Fibroblast of mammary gland (primary cell): ENCODE measurements at places on chromosomes 13 and 19.

GRCh38 chr13:45238945-45239795 is 38.3 kb upstream of the KCTD4 start:
- peak; percentile 74 for DNase-seq

DNA sequence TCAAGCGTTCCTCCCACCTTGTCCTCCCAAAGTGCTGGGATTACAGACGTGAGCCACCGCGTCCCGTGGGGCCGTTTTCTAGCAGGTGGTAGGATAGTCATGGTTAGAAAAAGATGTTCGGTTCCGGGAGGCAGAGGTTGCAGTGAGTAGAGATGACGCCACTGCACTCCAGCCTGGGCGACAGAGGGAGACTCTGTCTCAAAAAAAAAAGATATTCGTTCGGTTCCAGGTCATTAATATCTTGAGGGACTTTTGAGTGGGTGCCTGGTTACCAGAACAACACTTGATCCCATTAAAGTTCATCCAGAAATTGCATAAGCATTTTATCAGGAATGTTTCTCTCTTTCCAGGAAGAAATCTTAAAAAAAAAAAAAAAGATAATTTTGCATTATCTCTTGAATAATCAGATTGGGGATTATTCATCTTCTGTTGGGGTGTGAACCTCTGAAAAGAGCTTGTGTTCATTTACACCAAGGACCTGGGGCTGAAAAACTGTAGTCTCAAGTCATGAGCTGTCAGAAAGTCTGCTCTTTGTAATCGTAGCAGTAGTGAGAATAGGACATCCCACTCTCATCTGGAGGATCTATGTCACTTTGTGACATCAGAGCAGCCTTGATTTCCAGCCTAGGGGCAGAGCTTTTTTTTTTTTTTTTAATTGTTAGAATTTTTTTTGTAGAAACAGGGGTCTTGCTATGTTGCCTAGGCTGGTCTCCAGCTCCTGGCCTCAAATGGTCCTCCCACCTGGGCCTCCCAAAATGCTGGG is 1.0 kb upstream of the ETHE1 start:
- DNase-seq, result peak; percentile 44

DNA sequence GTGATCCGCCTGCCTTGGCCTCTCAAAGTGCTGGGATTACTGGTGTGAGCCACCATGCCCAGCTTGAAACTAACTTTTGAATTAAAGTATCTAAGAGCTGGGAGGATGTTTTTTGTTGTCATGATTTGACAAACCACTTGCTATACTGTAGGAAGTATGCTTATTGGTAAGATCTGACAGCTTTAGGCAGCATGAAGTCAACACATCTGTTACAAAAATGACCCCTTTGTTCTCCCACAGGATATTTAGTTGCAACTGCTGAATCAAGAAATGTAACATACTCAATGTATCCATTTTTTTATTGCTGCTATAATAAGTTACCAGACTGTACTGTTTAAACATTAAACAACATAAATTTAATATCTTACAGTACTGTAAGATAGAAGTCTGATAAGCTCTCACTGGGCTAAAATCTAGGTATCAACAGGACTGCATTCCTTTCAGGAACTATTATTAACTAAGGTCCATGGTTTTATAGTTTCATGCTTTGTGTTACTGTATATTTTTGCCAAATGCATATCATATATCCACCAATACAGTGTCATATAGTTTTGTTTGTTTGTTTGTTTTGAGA is 22.8 kb upstream of the LRP3 start:
- DNase-seq, result no peak

DNA sequence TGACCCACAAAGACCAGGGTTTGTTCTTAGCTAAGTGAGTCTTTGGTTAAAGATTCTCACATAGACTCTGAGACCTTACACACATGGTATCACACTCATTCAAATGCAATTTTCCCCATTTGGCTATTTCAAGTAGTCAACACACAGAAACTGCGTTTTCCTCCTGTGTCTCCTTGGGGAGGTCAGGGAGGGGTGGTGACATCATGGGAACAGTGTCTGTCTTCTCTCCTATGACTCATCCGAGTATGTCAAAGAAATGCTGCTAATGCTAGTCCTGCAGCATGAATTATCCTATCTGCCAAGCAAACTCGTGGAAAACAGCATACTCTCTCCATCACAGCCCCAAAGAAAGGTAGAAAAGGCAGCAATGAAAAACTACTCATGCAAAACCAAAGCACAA is 100.2 kb downstream of the ENOX1 start:
- DNase-seq, result peak; percentile 98

DNA sequence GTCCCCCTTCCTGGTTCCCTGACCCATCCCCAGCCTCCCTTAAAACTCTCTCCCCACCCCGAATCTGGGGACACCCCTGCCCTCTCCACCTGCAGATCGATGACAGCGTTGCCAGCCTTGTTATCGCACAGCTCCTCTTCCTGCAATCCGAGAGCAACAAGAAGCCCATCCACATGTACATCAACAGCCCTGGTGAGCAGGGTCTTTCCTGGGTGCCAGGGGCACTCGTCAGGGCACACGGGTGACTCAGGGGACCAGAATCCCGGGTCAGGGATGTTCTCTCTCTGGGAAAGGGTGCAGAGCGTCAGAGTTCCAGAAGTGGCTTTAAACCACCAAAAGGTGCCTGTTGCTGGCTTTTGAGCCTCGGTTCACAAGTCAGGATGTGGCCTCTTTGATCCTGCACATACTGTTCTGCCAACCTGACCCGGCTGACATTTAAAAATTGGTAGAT is 1.0 kb downstream of the CLPP start:
- DNase-seq, result peak; percentile 14

GRCh38 chr19:17680230-17680722 is 7.9 kb downstream of the UNC13A start:
- peak; percentile 33 for DNase-seq

GRCh38 chr19:49808711-49809159 is 4.4 kb downstream of the FUZ start:
- DNase-seq, result peak; percentile 71

- no peak for DNase-seq
Observed at GRCh38 chr19:57068921-57069697, 50.7 kb upstream of the USP29 start.

- DNase-seq, result no peak
Observed at GRCh38 chr19:29029268-29029958, 183.5 kb downstream of the UQCRFS1 start.

DNA sequence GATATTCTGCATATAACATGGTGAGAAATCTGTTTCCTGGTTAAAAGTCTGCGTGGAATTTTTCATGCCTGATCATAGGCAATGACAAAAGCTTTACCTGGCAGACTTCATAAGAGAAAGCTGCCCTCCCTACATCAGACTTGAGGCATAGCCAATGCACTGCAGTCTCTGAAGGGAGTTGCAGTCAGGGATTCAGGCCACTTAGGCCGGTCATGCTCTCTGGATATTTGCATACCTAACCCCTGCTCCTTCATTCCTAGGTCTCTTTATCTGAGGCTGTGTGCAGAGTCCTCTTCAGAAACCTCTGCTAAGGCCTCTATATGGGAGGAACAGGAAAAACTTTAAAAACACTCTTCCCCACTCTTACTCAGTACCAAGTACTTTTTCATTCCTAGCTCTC is 287.4 kb downstream of the PCDH17 start:
- no peak for DNase-seq

DNA sequence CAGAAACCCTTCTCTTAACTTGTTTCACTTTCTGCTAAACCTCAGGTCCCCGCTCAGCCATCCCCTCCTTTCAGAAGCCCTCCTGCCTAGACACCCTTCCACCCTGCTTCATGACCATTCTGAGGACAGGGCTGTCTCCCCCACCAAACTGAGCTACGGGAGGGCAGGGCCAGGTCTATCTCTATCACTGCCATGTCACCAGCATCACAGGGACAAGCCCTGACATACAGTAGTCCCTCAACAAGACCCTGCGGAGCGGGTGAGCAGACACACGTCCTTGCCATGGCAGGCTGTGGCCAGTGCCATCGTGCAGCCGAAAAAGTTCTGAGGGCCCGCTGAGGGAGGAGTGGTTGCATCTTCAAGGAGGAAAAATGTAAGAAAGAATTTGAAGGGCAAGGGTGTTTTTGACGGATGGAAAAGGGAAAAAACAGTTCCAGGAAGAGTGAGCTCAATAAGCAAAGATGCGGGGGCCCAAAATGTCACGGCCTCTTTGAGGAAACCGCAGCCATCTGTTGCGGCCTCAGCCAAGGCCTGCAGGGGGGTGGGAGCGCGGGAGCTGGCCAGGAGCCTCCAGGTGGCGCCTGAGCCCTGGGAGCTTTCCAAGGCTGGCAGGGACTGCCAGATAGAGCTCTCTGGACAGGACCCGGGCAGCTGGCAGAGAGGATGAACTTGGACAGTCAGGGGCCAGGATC is 8.1 kb downstream of the PTGIR start:
- DNase-seq, result peak; percentile 74

DNA sequence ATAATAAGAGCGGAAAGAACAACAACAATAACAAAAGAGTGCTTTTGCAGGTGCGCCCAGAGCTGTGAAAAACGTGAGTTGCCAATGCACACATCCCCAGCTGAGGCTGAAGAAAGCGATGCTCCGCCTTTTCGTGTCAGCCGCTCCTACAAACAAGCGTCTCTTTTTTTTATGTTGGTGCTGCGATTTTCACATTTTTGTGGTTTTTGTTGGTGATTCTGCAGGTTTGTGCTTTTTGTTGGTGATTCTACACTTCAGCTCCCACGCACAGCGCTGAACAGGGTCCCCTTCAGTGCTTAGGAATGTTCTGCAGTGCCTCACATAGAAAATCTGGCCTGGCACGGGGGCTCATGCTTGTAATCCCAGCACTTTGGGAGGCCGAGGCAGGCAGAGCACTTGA is 7.3 kb upstream of the SBK3 start:
- DNase-seq, result peak; percentile 84

DNA sequence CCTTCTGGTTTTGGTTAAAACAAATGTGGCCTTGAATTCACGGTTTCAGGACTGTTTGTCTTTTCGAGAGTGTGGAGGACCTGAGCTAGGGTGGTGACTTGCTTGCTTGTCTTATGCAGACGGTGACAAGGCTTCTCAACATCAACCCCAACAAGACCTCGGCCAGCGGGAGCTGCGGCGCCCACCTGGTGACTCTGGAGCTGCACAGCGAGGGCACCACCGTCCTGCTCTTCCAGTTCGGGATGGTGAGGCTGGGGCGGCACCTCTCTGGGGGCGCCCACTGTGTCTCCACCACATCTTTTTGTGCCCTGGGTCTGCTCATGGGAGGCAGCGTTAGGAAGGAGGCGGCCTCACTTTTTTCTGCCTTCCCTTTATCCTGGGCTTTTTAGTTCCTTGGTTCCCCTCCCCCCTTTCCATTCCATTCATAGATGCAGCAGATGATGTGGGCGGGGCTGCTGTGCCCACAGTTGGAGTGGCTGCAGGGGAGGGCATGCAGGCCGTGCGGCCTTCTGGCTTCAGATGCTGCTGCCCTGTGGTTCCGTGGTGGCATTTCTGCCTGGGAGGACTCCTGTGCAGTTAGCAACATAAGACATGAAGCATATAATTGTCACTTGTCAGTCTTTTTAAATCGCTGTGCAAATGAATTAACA is 23.3 kb downstream of the LAMP1 start:
- DNase-seq, result no peak

- no peak for DNase-seq
Observed at GRCh38 chr13:94312511-94313216, 166.8 kb downstream of the DCT start.

- no peak for DNase-seq
Observed at GRCh38 chr13:111668451-111668850, 348.0 kb downstream of the TEX29 start.

DNA sequence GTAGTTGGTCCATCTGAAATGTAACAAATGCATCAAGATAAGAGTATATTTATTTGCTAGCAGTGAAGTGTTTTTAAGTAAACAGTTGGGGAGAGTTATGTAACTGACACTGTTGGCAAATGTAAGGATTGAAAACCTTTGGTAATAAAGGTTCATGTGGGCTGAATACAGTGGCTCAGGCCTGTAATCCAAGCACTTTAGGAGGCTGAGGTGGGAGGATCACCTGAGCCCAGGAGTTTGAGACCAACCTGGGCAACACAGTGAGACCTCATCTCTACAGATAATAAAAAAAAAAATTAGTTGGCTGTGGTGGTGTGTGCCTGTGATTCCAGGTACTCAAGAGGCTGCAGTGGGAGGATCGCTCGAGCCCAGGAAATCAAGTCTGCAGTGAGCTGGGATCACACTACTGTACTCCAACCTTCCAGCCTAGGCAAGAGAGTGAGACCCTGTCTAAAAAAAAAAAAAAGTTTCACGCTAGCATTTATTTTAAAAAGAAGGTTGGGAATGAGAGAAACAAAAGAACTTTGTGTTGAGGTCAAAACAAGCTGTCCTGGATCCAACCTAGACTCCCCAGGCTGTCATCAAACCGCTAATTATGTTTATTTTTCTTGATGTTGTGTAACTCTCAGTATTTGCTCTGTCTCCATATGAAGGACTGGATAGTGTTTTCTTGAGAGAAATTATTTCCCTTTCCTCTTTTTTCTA is 20.7 kb downstream of the SETDB2 start:
- DNase-seq, result peak; percentile 40

GRCh38 chr19:32751066-32751465 is 31.5 kb downstream of the TDRD12 start:
- no peak for DNase-seq

- DNase-seq, result no peak
Observed at GRCh38 chr13:58704953-58705352, 1073.4 kb downstream of the PCDH17 start.

DNA sequence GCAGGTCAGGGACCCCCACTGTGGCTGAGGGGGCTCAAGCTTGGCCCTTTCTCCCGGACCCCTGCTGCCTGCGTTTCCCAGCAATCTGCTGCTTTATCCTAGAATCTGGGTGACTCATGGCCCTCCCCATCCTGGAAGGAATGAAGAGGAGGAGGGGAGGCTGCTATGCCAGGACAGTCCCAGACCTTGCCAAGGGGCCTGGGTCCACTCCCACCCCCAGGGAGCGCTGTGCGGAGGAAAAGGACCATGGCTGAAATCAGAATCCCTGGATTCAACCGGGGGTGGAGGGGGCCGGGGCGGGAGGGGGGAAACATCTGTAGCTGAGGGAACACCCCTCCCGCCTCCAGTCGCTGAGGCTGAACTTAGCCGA is 20.5 kb downstream of the ZNF114 start:
- peak; percentile 47 for DNase-seq

- no peak for DNase-seq
Observed at GRCh38 chr13:71803066-71803465, 63.9 kb downstream of the DACH1 start.

- DNase-seq, result no peak
Observed at GRCh38 chr19:10669246-10669645, 15.1 kb downstream of the ILF3 start.

DNA sequence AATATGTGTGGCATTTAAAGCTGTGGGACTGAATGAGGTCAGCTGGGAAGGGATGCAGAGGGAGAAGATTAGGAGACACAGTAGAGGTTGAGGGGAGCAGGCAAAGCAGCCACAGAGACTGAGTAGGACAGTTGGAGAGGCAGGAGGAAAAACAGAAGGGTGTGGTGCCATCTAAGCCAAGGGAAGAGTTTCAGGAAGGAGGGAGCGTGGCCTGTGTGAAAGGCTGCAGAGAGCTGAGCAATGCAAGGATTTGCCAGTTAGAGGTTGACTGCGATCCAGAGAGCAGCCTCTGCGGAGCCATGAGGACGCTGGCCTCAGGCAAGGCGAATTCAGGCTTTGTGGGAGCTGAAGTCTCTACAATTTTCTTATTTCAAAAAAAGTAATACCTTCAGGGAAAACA is 28.9 kb downstream of the SOX21 start:
- DNase-seq, result no peak
